Epithelial cell of alveolus of lung (primary cell): ENCODE measurements at places on chromosomes 7 and 10. TPM values are rescaled to one million over a fixed set of nuclear protein-coding genes. Genes with fewer than 3 reads are reported as not detected.

LARP4B gene
- 32.8 and 49.4 TPM in 2 replicates for total RNA-seq

TRIM50 gene
- total RNA-seq: not detected in 2 replicates

OGDHL gene
- 0.13 and 1.0 TPM in 2 replicates for total RNA-seq

TMEM213 gene
- not detected in 2 replicates for total RNA-seq

ASIC3 gene
- total RNA-seq: 0.13 and 0.96 TPM in 2 replicates

SOSTDC1 gene
- total RNA-seq: 0.39 and 1.1 TPM in 2 replicates

SLC13A4 gene
- total RNA-seq: not detected in 2 replicates

CYP3A4 gene
- not detected in 2 replicates for total RNA-seq

ACADSB gene
- total RNA-seq: 2.8 and 6.1 TPM in 2 replicates

CCDC7 gene
- 2.7 and 3.6 TPM in 2 replicates for total RNA-seq

MMD2 gene
- not detected in 2 replicates for total RNA-seq

TMEM178B gene
- total RNA-seq: under 0.01 TPM in 1 of 2 replicates, not detected in the other

SORCS1 gene
- 0.08 TPM in 1 of 2 replicates, not detected in the other for total RNA-seq

EBLN1 gene
- total RNA-seq: not detected in 2 replicates

MRLN gene
- total RNA-seq: not detected in 2 replicates

UCN3 gene
- total RNA-seq: not detected in 2 replicates

HOXA3 gene
- total RNA-seq: 8.1 and 9.4 TPM in 2 replicates

IL15RA gene
- total RNA-seq: 9.4 and 18.6 TPM in 2 replicates

NFE2L3 gene
- 6.4 and 42.3 TPM in 2 replicates for total RNA-seq

VKORC1L1 gene
- 9.8 and 15.5 TPM in 2 replicates for total RNA-seq

TCAF2 gene
- total RNA-seq: 1.7 and 7.6 TPM in 2 replicates

NEUROD6 gene
- total RNA-seq: not detected in 2 replicates

ATRNL1 gene
- 0.56 and 1.7 TPM in 2 replicates for total RNA-seq

PKD1L1 gene
- under 0.01 TPM in 1 of 2 replicates, not detected in the other for total RNA-seq

ITPRID1 gene
- total RNA-seq: not detected in 2 replicates
